ENCODE measurements at places on chromosomes 2 and 18.

DNA sequence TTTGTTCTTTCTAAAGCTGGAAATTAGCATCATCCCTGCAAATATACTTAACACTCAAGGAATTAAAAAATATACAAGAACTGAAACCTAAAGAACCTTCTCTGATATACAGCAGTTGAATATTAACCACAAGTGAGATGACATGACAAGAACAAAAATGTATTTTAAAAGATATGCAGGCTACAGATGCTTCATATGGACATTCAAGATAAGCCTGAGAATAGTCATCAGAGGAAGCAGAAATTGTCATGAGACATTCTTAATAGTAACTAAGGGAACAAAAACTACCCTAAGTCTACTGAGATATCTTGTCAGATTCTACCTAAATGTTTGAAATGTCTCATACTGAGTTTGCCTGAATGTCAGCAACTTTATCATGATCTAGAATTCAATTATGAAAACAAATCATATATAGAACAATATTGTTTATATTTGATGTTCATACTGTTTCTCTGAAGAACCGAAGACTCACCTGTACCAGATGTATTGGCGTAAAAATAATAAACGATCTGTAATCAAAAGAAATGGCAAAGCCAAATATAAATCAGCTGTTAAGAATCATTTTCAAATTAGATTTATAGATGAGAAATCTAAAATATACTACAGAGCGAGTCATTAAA is 4.7 kb downstream of the NBAS start:
- no peak for DNase-seq

DNA sequence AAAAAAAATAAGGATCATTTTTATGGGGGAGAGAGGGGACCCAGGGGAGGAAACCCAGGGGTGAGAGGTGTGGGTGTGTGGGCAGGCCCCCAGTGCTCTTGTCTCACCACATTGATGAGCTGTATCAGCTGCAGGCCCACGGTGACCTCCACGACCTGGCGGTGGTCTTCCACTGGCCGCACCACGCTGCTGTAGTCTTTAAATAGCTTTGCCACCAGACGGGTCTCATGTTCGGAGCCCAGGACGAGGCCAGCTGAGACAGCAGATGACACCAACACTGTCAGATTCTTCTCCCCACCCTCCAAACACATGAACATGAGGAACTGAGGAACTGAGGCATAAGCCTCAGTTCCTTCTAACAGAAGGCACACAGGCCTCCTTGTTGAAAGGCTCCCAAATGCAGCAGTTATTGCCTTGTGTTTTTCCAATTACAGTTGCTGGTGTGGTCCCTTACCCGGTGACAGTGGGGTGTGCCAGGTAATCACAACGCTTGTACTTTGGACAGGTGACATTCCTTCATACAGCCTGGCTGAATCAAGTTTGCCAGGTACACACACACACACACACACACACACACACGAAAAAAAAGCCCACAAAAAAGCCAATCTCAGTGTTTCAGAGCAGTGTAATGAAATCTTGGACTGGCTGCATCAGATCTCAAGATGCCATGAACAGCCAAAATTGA is 4.7 kb downstream of the CHRNA1 start:
- DNase-seq, result no peak

GRCh38 chr2:33518929-33519328 is 42.5 kb downstream of the RASGRP3 start:
- peak; percentile 8 for DNase-seq

DNA sequence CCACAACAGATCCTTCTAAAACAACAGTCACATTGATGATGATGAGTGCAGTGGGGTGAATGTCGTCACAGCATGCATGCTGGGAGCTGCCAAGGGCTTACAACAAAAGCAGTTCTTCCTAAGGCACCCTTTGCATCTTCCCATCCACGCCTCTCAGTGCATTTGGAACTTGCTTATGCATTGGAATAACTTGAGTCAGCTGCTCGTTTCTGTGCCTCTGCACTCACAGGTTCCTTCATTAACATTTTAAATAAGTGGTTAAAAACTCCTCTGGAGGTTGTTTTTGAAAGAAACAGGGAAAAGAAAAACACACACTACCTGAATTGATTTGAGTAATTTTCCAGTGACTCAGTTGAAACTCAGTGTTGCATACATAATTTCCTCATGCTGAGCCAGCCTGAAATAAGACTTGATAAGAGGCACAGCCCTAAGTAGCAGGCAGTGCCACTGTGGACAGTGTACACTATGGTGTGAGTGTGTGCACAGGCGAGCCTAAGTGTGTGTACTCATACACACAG is 46.8 kb upstream of the TRIM43B start:
- no peak for DNase-seq

- DNase-seq, result no peak
Observed at GRCh38 chr2:113831161-113831560, 58.7 kb upstream of the ACTR3 start.

DNA sequence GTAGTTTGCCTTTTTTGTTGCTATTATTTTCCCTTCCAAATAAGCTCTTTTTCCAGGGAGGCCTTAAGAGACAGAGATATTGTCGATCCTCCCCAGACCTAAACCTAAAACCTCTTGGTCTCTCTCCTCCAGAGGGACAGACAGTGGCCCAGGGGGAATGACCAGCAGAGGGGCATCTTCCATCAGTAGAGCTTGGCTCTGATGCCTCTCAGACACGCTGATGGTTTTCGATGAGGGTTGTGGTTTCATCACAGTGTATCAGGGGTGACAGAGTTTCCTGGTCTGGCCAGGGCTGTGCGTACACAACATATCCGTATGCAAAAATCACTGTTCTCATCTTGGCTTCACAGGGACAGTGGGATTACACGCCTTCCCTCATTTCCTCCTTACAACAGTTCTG is 68.6 kb downstream of the GATA6 start:
- no peak for DNase-seq

DNA sequence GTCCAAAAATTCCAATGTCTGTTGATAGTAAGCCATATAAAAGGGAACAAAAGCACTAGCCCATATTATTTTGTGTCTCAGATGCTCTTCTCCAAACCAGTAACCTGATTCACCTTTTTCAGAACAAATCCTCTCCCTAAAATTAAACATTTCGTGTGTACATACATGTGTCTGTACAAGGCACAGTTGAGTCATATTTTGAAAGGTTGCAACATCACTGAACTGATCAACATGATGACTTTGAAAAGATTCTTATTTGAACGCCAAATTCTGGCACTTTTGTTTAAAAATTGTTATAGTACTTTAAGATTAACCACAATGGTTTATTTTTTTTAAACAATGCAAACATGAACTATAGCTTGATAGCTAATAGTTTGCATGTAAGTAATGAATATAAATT is 102.5 kb downstream of the RIT2 start:
- no peak for DNase-seq

DNA sequence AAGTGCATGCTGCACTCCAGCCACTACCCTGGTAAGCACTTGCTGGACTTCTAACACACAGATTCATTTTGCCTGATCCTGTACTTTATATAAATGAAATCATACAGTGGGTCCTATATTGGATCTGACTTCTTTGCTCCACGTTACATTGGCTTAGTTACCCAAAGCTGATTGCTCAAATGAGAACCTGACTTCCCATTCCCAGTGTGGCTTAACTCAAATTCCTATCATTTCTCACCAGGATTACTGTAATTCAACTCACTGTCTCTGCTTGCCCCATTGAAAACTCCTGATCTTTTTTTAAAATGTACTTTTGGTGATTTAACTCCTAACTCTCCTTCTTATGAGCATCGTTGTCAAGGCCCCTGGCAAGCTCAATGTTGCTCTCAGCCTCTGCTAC is 1.4 kb downstream of the RSAD2 start:
- no peak for DNase-seq

DNA sequence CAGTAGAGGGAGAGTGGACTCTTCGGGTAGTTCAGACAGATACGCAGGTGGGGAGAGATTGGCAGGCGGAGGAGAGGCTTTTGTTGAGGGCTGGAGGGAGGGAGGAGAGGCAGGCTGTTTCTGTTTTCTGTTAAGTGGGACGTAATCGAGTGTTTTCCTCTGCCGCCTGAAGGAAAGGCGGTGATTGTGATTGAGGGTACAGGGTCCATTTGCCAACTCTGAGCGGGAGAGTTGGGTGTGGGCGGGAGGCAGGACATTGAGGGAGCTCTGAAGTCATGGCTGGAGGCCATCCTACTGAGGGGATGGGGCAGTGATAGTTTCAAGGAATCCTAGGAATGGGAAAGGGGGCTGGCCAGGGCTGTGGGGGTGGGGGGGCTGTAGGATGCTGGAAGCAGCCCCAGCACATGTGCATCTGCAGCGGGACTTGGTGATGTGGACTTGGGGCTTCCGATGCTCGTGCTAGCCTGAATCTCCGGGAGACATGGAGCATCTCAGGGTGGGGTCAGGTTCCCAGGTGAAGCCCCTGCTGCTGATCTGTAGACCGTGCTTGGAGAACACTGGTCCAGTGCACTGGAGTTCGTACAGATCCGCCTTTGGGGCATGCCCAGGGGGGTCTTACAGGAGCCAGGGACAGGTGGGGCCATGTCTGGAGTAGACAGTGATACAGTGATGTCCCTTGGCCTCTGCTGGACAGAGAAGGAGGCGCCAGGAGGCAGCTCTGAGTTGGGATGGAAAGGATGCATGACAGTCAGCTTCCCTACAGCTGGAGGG is 167.5 kb downstream of the AGAP1 start:
- DNase-seq, result no peak

DNA sequence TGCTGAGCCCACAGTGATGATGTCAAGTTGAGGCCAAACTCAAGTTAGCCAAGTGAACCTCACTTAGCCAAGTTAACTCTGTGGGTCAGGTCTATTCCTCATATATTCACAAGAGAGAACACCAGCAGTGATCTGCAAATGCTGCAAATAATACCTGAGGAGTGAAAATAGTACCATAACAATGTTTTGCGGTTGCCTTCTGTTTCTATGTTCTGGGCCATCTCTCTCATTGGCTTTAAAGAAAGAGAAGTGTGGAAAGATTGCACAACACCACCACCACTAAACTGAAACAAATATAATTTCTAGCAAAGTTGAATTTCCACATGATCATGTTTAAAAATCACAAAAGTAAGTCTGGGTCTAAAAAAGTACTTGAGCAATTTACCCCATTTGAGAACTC is 211.1 kb upstream of the GALNT5 start:
- no peak for DNase-seq

GRCh38 chr2:100653449-100654035 is 90.7 kb downstream of the PDCL3 start:
- no peak for DNase-seq

DNA sequence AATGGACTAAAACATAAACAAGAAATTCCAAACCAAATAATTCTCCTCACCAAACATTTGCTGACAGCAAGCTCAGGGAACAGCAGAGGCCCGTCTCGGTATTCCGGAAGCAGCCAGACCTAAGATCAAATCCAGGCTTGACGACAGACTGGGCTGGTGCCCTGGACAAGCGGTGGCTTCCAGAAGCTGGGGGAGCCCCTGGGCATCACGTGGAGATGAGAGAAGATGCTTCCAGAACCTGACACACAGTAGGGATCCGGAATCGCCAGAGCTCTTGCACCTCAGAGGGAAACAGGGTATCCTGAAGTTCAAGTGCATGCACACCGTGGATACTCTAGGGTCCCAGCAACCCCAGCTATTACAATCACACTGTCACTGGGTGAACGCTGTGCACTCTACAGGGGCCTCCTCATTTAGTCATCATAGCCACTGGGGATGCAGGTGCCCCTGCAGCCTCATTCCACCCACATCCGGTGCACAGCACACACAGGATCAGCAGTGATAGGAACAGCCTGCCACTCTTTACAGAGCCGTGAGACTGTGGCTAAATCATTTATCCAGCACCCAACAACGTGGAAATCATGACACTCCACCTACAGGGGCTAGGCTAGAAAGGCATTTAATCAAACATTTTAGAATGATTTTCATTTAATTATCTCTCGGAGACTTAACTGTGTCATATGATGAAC is 102.6 kb downstream of the HDAC4 start:
- DNase-seq, result no peak

DNA sequence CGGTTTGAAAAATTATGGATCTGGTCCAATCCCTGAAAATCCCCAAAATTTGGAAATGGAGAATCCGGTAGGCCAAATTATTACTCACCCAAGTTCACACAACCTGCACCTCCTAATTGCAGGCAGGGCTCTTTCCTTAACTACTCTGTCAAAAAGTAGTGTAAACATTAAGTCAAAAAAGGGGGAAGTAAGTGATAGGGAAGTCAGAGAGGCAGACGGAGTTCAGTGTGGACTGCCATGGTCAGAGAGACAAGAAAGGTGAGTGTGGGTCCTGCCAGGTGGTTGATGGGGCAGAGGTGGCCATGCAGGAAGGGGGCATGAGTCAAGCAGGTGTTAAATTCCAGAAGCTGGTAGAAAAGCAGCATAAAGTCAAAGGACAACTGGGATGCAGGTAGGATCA is 104.7 kb upstream of the STPG4 start:
- no peak for DNase-seq

DNA sequence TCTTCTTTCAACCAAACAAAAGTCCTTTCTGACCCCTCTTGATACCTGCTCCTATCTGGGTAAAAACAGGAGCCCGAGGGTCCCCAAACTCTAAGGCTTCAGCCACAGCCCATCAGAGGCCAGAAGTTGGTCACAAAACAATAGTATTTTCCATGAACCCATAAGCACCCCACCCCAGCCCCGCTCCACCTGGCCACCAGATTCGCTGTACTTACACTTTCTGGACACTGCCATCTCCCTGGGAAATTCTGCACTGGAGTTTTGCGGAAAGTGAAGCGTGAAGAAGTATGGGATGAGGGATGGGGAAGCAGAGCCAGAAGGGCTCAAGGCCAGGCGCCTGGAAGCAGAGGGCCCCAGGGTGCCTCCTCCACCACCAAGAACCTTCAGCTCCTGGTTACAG is 5.2 kb upstream of the RUFY4 start:
- DNase-seq, result no peak

DNA sequence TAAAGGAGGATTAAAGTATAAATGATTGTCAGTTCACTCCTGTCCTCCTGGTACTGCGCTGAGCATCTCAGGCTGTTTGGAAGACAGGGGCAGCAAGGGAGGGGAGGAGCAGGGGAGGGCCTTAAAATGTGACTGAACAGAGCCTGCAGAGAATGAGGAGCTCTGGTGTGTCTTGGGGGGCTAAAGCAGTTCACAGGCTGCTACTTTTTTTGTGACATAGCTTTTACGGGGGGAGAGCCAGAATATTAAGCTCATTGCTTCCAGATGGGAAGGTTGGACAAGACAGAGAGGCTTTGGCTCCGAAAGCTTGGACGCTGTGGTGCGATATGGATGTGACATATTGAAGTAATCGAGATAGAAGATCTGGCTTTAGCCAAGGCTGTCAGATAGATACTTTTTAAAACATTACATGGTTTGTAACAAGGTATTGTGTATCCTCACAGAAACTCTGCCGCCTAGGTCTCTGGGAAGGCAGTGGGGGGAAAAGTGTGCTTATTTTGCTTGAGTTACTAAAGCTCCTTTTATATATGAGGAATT is 40.5 kb downstream of the RDH14 start:
- DNase-seq, result no peak

- no peak for DNase-seq
Observed at GRCh38 chr18:27428120-27428519, 243.0 kb upstream of the CHST9 start.

DNA sequence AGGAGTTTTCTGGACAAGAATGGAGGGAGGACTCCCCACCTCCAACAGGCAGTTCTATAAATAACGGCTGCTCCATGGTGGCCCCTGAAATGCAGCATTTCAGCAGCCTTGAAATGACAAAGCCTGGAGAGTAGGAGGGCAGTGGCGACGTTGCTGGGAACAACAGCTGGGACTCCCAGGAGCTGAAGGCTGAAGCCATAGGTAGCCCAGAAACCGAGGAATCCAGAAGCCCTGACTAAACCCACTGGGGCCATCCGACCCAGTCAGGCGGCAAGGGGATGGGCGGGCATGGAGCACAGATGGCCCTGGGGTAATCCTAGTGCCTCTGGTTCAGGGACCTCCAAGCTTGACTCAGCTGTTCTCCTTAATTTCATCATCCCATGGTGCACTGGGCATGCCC is 9.0 kb downstream of the PRKAG3 start:
- DNase-seq, result no peak
